ENCODE measurements at places on chromosomes 4 and X.
A peak's percentile ranks its signal among the peaks of the same experiment; 100 is the strongest.

- DNase-seq: no peak
Observed at GRCh38 chrX:75045369-75045768, 110.7 kb downstream of the ABCB7 start.

- DNase-seq: peak; percentile 49
Observed at GRCh38 chrX:111098874-111099273, 2.9 kb downstream of the PAK3 start.

- DNase-seq: no peak
Observed at GRCh38 chrX:12753366-12753765, 37.8 kb upstream of the PRPS2 start.

- no peak for DNase-seq
Observed at GRCh38 chr4:22072726-22073125, 124.2 kb upstream of the KCNIP4 start.

DNA sequence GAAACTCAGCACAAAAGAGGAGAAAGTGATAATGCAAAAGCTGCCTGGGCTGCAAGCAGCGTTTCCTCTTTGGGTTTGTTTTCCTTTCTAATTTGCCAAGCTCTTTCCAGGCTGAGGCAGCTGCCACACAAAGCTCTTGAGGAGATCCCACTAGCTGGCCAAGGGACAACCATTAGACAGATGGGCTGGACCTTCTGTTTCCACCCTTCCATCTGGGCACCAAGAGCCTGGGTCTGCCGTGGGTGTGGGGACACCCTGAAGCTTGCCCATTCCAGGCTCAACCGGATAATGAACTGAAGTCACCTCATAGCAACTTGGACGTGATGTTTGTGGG is 194.6 kb upstream of the C1QTNF7 start:
- peak; percentile 59 for DNase-seq

GRCh38 chr4:102687373-102687981 is 73.3 kb downstream of the MANBA start:
- DNase-seq: no peak
